Hematopoietic multipotent progenitor cell treated with erythropoietin and hydrocortisone succinate and interleukin-3 and kit ligand, for 15 days (in vitro differentiated cells): ENCODE measurements at places on chromosomes 1 and 21.

GRCh38 chr1:61343734-61344420 is 261.5 kb downstream of the NFIA start:
- DNase-seq = no peak

DNA sequence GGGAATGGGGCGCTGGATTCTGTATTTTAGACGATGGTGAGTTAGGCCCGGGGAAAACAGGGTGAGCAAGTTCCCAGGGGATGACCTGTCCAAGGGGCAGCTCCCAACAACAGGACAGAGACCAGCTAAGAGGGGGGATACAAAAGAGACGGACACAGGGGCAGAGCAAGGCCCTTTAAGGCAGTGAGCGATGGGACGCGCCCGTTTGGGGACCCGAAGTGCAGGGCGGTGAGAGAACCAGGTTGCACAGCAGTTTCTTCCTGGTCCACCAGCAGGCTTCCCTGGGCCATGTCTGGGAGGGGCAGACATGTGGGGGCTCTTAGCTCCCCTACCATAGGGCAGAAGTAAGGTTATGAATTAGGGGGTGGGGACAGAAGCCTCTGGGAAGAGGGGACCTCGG is 22.0 kb downstream of the INAVA start:
- DNase-seq = no peak

DNA sequence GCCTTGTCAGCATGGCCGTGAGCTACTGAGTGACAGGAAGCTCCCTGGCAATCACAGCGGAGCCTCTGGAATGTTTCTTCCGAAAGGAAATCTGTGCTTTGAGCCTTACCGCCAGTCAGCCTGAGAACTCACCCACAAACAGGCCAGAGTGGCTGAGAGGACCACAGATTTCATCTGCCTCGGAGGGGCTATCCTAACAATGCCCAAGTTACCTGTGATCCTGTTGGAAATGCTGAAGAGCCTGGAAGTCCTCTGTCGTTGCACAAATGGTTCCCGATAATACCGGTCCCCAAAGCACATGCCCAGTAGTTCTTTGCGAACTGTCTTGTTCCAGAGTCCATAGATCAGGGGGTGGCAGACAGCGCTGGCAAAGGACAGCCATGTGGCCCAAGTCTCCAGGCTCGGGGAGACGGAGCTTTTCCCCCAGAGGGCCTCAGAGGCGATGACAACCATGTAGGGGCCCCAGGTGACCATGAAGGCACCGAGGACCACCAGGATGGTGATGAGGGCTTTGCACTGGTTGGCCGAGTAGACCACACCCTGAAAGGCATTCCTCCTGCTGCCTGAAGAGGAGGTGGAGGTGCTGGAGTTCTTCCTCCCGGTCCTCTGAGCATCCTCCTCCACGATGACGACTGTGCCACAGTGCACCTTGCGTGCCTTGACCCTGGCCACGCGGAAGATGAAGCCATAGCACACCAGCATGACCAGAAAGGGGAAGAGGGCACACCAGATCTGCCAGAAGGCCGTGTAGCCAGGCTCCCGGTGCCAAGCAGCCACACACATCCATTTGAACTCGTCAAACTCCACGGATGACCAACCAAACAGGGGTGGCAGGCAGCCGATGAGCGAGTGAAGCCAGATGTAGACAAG is 40.2 kb downstream of the GPR161 start:
- no peak for DNase-seq

DNA sequence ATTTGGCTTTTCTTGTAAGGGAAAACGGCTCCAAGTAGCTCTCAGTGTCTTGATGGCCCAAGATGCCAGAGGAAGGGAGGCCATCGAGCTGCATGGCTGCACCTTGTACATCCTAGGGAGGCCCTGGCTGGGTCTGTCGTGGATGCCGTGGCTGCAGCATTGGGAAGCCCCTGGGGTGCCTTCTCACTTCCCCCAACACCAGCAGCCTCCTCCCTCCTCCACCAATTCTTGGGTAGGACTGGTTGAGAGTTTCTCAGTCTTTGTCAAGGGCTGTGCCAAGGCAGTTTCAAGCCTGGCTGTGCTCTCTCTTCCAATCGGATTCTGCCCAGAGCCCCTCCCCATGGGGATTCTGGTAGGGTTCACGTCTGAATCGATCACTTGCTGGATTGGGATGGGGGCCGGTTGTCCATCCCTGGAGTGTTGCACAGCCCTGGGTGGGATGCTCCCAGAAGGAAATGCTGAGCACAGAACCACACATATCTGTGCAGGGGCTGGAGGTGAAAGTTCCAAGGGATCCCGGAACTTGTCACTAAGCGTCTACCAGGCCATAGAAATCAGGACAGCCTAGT is 14.0 kb upstream of the SPSB1 start:
- no peak for DNase-seq

DNA sequence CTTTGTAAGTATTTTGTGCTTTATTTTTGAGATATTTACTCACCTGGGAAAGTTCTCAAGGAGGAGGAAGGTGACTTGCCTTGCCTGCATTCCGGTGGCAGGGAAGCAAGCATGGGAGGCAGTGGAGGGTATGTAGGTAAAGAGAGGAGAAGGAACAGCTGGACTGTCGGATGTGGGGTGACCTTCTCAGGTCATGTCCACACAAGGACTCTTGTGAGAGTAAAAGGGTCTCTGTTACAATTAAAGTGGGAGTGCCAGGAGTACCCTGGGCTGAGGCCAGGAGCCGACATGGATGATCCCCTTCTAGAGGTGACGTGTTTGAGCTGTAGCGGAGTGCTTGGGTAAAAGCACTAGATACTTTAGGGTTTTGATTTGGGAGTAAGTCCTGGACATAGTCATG is 25.0 kb downstream of the UBE4B start:
- DNase-seq = no peak

DNA sequence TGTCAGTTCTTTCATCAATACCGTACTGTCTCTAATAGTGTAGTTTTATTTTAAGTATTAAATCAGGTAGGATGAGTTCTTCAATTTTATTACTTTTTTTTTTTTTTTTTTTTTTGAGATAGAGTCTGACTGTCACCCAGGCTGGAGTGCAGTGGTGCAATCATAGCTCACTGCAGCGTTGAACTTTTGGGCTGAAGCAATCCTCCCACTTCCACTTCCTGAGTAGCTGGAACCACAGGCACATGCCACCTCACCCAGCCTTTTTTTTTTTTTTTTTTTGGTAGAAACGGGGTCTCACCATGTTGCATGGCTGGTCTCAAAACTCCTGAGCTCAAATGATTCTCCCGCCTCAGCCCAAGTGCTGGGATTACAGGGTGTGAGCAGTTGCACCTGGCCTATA is 44.3 kb downstream of the INAVA start:
- DNase-seq = no peak

DNA sequence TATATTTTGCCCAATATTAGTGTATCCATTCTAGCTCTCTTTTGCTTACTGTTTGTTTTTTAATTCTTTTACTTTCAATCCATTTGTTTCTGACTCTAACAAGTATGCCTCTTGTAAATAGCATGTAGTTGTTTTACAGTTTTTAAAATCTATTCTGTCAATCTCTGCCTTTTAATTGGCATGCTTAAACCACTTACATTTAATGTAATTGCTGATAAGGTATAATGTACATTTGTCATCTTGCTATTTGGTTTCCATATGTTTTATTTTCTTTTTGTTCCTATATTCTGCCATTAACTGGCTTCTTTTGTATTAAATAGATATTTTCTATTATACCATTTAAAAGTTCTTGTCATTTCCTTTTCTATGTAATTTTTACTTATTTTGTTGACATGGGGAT is 16.2 kb upstream of the MAB21L3 start:
- no peak for DNase-seq

DNA sequence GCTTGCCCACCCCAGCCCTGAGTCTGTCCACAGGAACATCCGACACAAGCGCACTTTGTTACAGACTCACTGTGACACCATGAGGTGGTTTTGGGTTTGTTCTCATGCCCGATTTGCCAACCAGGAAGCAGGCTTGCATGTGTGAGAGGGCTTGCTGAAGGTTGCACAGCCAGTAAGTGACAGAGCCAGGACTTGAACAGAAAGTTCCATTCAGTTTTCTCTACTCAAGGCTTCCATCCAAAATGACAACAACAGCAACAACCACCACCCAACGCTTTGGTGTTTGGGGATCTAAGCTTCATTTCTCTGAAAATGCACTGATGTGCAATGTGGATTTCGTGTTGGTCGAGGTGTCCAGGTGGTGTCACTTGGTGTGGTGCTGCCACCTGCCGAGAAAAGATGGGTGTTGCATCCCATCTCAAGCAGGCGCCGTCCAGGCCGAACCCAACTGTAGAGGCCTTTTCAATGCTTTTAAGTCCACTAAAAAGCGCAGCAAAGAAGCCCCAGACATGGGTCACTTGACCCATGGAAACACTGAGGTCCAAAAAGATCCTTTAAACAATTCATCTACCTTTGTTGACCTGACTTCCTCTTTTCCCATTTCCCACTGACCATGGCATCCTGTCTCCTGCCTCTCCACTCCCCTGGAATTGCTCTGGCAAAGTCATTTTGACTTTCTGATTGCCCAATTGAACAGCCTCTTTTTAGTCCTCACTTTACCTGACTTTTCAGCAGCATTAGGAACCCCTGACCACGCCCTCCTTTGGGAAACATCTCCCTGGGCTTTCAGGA is 12.2 kb downstream of the CITED4 start:
- DNase-seq = peak; percentile 82

GRCh38 chr1:104624538-104624937 is 874.8 kb downstream of the AMY1C start:
- DNase-seq = no peak

- DNase-seq = no peak
Measured at GRCh38 chr21:46424621-46425020, 34.1 kb upstream of the DIP2A start.

DNA sequence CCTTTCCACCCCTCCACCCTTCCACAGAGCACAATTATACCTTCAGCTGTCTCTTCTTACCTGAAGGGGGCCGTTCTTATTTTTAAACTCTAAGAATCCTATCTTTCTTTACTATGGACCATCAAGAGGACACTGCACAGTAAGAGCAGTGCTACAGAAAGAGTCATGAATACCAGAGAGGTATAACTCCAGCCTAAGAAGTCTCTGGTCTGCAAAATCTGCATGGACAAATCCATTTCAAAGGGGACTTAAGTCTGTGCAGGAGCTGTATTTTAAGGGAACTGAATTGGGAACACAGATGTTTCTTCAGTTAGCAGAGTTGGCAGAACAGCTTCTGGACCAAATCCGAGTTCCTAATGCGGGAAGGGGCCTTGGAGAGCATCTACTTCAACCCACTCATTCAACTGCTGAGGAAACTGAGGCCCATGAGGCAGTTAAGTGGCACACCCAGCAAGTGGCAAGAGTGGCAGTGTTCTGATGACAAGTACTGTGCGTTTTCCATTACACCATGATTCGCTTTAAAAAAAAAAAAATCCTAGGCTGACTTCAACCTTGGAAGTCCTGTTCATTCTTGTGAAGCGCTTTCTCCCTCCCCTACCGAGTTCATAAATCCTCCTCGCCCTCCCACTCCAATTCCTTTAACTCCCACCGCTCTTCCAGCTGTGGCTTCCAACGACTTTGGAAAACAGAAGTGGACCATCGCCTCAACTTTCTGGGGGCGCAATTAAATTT is 1.8 kb downstream of the PLPP3 start:
- DNase-seq = no peak

- no peak for DNase-seq
Measured at GRCh38 chr21:42654179-42654912, 925 bp downstream of the PDE9A start.

DNA sequence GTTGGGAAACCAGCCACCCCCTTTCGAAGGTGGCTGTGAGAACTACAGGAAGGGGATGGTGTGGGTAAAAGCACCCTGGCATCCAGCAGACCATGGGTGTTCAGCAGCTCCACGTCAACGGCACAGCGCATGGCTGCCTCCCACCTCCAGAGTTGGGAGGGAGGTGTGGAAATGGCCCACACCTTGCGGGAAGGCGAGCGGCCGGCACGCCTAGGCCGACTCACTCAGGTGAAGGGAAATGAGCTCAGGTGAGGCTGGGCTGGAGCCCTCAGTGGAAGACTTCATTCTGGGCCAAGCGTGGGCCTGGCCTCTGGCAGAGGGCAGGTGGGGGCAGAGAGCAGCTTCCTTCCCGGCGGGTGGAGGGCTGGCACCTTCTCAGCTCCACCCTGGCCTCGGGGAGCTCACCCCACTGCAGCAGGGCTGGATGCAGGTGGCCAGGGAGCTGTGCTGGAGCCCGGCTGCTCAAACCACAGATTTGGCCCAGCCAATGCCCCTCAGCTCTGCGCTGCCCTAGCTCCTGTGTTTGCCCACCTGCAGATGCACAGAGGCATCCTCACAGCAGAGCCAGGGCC is 24.8 kb upstream of the ALDH4A1 start:
- no peak for DNase-seq

- DNase-seq = peak; percentile 67
Measured at GRCh38 chr21:46294647-46295176, 8.6 kb downstream of the YBEY start.
